Calu3 (cell line): ENCODE measurements at places on chromosomes 5 and 9. TPM values are rescaled to one million over a fixed set of nuclear protein-coding genes. Genes with fewer than 3 reads are reported as not detected.

GRCh38 chr9:17138503-17138902 is 3.7 kb downstream of the CNTLN start:
- no peak for DNase-seq

DNA sequence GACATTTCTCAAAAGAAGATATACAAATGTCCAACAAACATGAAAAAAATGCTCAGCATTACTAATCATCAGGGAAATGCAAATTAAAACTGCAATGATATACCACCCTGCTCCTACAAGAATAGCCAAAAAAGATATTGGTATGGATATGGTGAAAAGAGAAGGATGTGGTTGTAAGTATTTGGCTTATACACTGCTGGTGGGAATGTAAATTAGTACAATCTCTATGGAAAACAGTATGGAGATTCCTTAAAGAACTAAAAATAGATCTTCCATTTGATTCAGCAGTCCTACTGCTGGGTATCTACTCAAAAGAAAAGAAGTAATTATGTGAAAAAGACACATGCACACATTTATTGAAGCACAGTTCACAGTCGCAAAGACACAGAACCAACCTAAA is 67.6 kb upstream of the RUSC2 start:
- DNase-seq: no peak

PCDHGA9 gene
- total RNA-seq: 16.0 and 18.1 TPM in 2 replicates

EDIL3 gene
- total RNA-seq: 0.07 and 0.24 TPM in 2 replicates

SLC6A18 gene
- not detected in 2 replicates for total RNA-seq

MRPS30 gene
- total RNA-seq: 66.6 and 67.6 TPM in 2 replicates

HINT1 gene
- total RNA-seq: 198 and 232 TPM in 2 replicates

WNT8A gene
- total RNA-seq: not detected in 2 replicates

DNA sequence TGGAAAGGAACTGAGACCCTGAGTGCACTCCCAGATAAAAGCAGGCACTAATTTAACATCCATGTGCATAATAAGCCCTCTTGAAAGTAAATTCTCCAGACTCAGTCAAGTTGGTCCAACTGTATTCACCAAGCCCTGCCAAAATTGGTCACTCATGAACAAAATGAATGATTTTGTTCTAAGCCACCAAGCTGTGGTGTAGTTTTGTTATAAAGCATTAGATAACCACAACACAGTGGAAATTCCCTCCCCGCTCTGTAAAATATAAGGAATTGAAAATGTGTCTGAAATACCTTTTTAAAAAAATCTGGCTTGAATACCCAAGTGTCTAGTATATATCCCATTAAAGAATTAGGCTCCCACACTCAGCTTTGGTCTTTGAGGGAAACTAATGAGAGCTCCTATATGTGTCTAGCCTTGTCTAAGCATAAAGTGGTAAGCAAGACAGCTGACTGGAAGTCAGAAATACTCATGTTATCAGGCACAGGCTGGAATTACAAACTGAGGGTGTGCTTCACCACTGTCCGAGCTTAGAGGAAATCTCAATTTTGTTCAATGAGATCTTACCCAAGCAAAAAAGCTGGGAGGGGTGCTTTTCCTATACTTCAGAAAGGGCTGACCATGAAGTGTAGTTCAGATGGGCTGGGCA is 33.2 kb downstream of the IDNK start:
- DNase-seq: no peak

SHISAL2B gene
- total RNA-seq: not detected in 2 replicates

DNA sequence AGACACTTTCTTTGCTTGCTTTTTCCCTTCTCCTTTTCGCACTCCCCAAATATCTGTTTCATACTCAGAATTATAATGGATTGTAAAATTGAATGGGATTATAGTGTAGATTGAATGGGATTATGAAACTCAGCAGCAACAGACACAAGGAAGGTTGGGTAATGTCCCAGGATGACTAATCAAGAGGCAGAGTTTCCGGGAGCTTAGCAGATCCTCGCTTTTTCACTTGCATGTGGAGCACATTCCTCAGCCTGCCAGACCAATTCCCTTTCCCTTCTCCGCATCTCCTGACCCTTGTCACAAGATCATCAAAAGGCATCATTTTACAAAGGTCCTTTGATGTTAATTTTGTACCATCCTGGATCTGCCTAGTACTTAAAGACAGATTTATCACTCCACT is 55.1 kb upstream of the SLC1A1 start:
- DNase-seq: no peak

DNA sequence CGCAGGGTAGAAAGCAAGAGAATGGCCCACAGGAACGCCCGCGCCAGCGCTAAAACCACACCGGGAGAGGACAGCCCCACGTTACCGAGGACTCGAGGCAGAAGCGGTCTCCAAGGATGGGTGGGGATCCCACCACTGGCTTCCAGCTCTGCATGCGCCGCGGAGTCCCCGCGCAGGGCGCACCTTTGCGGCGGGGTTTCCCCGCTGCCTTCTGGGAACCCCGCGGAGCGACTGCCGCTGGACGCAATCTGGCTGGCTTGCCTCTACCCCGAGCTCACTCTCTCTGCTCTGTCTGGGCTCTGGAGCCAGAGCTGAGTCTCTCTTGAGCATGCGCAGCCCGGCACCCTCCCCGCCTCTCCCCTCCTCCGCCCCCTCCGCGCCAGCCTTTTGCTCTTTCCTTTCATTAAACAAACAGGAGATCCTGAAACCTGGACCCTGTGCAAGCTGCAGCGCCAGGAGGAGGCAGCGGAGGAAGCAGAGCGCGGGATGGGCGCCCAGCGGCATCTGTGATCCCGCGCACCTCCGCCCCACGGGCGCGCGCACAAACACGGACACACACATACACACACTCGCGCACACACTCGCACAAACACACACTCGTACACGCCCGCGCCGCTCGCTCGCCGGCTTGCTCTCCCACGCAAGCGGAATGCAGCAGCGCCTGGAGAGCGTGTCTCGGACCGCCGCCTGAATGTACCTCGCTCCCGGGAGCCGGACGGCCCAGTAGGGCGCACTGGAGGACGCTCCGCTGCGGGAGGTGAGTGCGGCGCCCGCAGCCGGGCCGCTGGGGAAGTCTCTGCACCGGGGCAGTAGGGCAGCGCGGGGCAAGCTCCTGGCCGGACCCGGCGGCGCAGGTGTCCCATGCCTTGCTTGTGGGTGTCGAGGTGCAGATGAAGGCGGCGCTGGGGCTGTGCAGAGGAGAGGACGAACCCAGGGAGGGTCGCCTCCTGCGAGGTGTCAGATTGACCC is at the start of gene PLPPR1:
Gene PLPPR1 (plus strand): TSS at position 382 of the 969 bp plus-strand sequence.
- peak; percentile 61 for DNase-seq
